H1 (cell line): ENCODE measurements at places on chromosomes 3 and 15.

DNA sequence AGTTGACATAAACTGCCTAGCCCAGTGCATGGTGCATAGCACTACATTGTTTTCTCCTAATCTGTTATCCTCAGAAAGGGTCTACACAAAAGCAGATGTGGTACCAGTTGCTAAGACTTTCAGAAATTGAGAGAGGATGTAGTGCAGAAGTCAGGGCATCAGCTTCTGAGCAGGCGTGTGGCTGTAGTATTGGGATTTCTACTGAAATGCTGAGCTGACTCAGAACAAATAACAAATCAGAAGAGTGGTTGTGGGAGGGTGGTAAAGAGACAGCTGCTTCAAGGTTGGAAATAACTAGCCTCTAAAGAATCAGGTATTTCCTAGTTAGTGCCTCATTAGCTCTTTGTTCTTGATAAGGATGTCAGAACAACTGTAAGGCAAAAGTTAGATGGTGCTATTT lies 161.3 kb downstream of the AKAP13 start:
- no peak for DNase-seq

GRCh38 chr15:101149864-101150722 lies 101.8 kb downstream of the CHSY1 start:
- no peak for DNase-seq

- DNase-seq = no peak
Measured at GRCh38 chr3:116958291-116958690, 248.7 kb downstream of the TUSC7 start.

DNA sequence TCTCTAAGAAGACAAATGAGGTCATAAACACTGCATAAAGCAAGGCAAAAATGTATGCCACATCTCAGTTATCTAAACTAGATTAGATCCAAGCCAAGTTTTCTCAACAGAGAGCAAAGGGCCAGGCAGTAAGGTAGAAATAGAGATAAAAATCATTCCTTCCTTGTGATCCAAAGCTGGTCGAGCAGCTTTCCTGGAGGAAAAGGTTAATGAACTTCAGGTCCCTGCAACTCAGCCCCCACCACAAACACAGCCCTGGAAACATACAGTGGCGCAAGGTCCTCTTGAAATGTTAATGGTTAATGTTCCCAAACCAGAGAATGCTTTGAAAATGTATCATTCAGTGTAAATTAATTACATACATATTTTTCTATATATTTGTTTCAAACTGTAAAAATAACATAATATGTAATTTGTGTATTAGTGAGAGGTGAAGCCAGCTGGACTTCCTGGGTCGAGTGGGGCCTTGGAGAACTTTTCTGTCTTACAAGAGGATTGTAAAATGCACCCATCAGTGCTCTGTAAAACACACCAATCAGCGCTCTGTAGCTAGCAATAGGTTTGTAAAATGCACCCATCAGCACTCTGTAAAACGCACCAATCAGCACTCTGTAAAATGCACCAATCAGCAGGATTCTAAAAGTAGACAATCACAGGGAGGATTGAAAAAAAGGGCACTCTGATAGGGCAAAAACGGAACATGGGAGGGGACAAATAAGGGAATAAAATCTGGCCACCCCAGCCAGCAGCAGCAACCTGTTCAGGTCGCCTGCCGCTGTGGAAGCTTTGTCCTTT lies 17.1 kb downstream of the LYSMD2 start:
- DNase-seq = no peak

DNA sequence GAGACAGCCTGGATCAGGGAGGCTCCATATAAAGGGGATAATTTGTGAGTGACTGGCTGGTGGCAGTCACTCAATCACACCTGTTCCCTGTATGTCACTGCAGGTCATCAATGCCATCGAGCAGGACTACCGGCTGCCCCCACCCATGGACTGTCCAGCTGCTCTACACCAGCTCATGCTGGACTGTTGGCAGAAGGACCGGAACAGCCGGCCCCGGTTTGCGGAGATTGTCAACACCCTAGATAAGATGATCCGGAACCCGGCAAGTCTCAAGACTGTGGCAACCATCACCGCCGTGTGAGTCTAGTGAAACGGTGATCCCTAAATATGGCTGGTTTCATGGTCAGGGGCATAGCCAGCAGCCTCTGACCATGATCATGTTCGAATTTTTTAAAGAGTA lies 453.2 kb downstream of the EPHB1 start:
- DNase-seq = peak; percentile 13

- no peak for DNase-seq
Measured at GRCh38 chr15:70238917-70239316, 141.2 kb upstream of the TLE3 start.

DNA sequence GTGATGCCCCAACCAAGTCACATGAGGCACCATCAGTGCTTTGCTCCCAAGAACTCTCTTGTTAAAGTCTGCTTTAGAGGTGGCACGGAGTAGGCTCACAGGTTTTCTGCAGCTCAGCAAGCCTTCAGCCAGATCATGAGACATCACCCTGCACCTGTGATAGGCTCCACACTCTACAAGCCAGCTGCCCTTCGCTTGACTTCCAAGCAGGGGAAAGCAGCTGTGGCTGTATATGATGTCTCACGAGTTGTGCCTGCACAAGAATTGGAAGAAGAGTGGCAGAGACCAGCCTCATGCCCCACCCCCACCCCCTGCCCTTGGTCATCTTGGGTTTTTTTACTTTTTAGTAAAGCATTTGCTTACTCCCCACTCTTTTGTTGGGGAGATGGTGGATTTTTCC lies 22.5 kb downstream of the MRPS11 start:
- DNase-seq = no peak
